ENCODE measurements at places on chromosomes 16 and 17. TPM values are rescaled to one million over a fixed set of nuclear protein-coding genes. Genes with fewer than 3 reads are reported as not detected.

DNA sequence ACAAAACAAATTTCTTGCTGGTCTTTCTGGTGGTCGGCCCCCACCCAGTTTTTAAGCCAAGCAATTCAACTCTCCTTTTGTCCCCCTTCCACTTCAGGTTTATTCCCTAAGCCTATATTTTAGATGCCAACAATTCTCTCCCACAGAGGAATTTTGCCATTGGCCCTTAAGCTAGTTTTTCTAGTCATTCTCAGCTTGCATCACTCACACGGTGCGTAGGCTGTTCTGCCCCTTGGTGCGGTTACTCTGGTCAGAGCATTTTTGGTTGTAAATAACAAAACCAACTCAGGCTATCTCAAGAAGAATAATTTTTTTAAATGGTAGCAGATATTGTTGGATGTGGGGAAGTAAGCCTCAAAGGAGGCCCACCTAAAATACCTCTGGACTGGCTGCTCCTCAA lies 33.7 kb upstream of the DYNLL2 start:
- no peak overlapping the region for H3K4me3 ChIP-seq
- H3K4me1 ChIP-seq = peaks cover 7% of the 10 kb centered on the region
- DNase-seq = no peak
- H3K27me3 ChIP-seq = peaks cover 6% of the 10 kb centered on the region

- no peak for DNase-seq
- no peak overlapping the region for H3K27ac ChIP-seq
- peaks cover 6% of the 10 kb centered on the region for H3K27me3 ChIP-seq
- H3K4me3 ChIP-seq = no peak overlapping the region
- peaks cover 4% of the 10 kb centered on the region for H3K36me3 ChIP-seq
Observed at GRCh38 chr16:14337303-14338191, 266.4 kb downstream of the MRTFB start.

- H3K4me1 ChIP-seq = no peaks in the 10 kb centered on the region
- H3K27me3 ChIP-seq = no peaks in the 10 kb centered on the region
- peaks cover 6% of the 10 kb centered on the region for H3K36me3 ChIP-seq
- no peak overlapping the region for H3K27ac ChIP-seq
Observed at GRCh38 chr16:87264634-87265033, 52.6 kb downstream of the C16orf95 start.

GRCh38 chr16:20850981-20851380 lies 44.7 kb downstream of the REXO5 start:
- no peaks in the 10 kb centered on the region for H3K4me1 ChIP-seq
- H3K36me3 ChIP-seq = peaks cover 6% of the 10 kb centered on the region
- H3K4me3 ChIP-seq = no peak overlapping the region
- H3K27ac ChIP-seq = no peak overlapping the region

- no peaks in the 10 kb centered on the region for H3K4me1 ChIP-seq
- DNase-seq = no peak
- H3K27ac ChIP-seq = no peak overlapping the region
- H3K36me3 ChIP-seq = no peaks in the 10 kb centered on the region
Observed at GRCh38 chr17:74446551-74447500, 14.9 kb downstream of the GPRC5C start.

- H3K4me3 ChIP-seq = no peak overlapping the region
- H3K4me1 ChIP-seq = no peaks in the 10 kb centered on the region
- H3K27me3 ChIP-seq = peaks cover 22% of the 10 kb centered on the region
- H3K36me3 ChIP-seq = no peaks in the 10 kb centered on the region
Observed at GRCh38 chr16:71344315-71344905, 14.1 kb upstream of the CALB2 start.

- H3K36me3 ChIP-seq = no peaks in the 10 kb centered on the region
- no peak overlapping the region for H3K4me3 ChIP-seq
- no peaks in the 10 kb centered on the region for H3K27me3 ChIP-seq
- no peak for DNase-seq
Observed at GRCh38 chr17:82794781-82795482, 43.1 kb downstream of the TBCD start.

DNA sequence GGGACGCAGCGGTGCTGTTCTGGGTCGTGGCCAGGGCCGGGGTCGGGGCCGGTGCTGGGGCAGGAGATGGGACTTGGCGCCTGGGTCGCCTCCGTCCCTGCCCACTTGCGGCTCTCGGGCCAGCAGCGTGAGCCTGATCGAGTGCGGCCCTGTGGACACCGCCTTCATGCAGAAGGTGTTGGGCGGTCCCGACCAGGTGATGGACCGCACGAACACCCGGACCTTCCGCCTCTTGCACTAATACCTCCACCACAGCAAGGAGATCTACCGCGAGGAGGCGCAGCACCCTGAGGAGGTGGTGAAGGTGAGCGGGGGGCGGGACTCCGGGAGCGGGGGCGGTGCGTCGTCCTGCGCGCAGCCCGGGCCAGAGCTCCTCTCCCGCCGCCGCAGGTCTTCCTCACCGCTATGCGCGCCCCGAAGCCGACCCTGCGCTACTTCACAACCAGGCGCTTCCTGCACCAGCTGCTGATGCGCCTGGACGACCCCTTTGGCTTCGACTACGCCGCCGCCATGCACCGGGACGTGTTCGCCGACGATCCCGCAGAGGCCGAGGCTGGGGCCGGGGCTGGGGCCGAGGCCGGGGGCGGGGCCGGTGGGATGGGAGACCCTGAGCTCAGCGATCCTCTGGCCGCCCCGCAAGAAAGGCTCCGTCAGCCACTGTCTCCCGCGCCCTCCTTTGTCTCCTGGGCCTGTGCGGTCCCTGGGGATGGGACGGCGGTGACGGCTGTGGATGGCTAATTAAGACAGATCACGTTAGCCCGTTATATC lies 4.5 kb upstream of the HSD17B1 start:
- H3K27me3 ChIP-seq = no peaks in the 10 kb centered on the region
- H3K27ac ChIP-seq = no peak overlapping the region
- H3K4me1 ChIP-seq = peaks cover 32% of the 10 kb centered on the region

GRCh38 chr17:1606352-1606985 lies 22.2 kb downstream of the SLC43A2 start:
- H3K4me1 ChIP-seq = peaks cover 7% of the 10 kb centered on the region
- DNase-seq = no peak
- no peak overlapping the region for H3K27ac ChIP-seq
- no peaks in the 10 kb centered on the region for H3K27me3 ChIP-seq
- H3K36me3 ChIP-seq = peaks cover 4% of the 10 kb centered on the region
- H3K4me3 ChIP-seq = no peak overlapping the region

GRCh38 chr16:87176735-87177134 lies 140.5 kb downstream of the C16orf95 start:
- H3K4me1 ChIP-seq = no peaks in the 10 kb centered on the region
- H3K27me3 ChIP-seq = peaks cover 27% of the 10 kb centered on the region
- no peaks in the 10 kb centered on the region for H3K36me3 ChIP-seq
- H3K4me3 ChIP-seq = no peak overlapping the region
- no peak overlapping the region for H3K27ac ChIP-seq

DNA sequence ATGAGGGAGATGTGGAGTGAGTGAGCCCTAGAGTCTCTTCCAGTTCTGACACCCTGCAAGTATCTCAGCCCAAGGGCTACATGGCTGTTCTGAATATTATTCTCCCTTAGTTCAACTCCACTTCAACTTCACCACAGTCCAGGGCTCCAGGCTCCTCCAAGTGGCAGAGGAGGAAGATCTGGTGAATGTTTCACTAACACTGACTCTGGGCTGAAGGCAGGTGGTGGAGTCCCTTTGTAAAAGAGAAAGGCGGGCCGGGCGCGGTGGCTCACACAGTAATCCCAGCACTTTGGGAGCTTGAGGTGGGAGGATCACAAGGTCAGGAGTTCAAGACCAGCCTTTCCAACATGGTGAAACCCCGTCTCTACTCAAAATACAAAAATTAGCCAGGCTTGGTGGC lies 13.6 kb downstream of the CCDC92B start:
- no peak overlapping the region for H3K4me3 ChIP-seq
- no peaks in the 10 kb centered on the region for H3K4me1 ChIP-seq

- no peaks in the 10 kb centered on the region for H3K4me1 ChIP-seq
- no peak overlapping the region for H3K27ac ChIP-seq
- no peak for DNase-seq
- H3K27me3 ChIP-seq = no peaks in the 10 kb centered on the region
Observed at GRCh38 chr16:76913046-76913445, 277.9 kb upstream of the MON1B start.

- DNase-seq = no peak
- H3K4me3 ChIP-seq = no peak overlapping the region
- no peaks in the 10 kb centered on the region for H3K27me3 ChIP-seq
- H3K27ac ChIP-seq = peak overlapping the region; percentile 88
- peaks cover 2% of the 10 kb centered on the region for H3K36me3 ChIP-seq
Observed at GRCh38 chr17:80696456-80696855, 151.8 kb downstream of the RPTOR start.

- DNase-seq = no peak
- no peak overlapping the region for H3K4me3 ChIP-seq
- H3K4me1 ChIP-seq = no peaks in the 10 kb centered on the region
- peaks cover 56% of the 10 kb centered on the region for H3K27me3 ChIP-seq
- H3K36me3 ChIP-seq = no peaks in the 10 kb centered on the region
Observed at GRCh38 chr16:50956637-50957036, 194.4 kb downstream of the SALL1 start.

DNA sequence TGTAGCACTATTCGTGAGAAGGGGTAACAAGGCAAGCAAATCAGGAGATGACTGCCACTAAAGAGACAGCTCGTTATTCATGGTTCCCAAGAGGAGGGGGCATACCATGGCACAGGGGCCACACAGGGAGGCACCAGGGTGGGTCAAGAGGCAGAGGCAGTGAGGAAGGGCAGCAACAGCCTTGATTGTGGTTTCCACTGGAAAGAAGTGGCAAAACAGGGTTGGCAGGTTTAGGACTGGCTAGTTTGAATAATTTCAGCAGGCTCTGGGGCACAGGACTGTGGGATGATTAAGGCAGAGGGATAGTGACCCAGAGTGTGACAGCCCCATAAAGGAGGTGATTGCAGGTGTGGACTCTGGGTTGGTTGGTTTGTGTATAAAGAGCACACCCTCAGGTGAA lies 188.9 kb downstream of the CBLN1 start:
- no peaks in the 10 kb centered on the region for H3K36me3 ChIP-seq
- no peaks in the 10 kb centered on the region for H3K4me1 ChIP-seq
- H3K27me3 ChIP-seq = no peaks in the 10 kb centered on the region
- no peak overlapping the region for H3K27ac ChIP-seq
- no peak for DNase-seq

DNA sequence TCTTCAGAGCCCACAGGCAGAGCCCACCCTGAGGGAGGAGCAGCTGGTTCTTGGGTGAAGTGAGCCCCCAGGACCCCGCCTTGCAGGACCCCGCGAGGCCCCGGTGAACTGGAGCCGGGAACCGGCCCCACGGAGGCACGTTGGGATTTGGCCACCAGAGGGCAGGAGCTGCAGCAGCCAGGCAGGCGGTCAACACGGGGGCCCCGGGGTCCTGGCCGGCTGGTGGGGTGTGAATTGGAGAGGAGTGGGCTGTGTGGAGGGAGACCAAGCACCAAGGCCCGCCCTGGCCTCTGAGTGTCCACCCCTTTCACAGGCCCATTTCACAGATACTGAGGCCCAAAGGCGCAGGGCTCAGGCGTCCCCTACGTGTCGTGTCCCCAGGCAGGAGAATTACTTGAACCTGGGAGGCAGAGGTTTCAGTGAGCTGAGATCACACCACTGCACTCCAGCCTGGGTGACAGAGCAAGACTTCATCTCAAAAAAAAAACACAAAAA lies 2.2 kb downstream of the DPEP1 start:
- no peak overlapping the region for H3K4me3 ChIP-seq
- H3K27me3 ChIP-seq = no peaks in the 10 kb centered on the region
- peak; percentile 55 for DNase-seq
- peak overlapping the region; percentile 3 for H3K27ac ChIP-seq
- H3K36me3 ChIP-seq = no peaks in the 10 kb centered on the region

DNA sequence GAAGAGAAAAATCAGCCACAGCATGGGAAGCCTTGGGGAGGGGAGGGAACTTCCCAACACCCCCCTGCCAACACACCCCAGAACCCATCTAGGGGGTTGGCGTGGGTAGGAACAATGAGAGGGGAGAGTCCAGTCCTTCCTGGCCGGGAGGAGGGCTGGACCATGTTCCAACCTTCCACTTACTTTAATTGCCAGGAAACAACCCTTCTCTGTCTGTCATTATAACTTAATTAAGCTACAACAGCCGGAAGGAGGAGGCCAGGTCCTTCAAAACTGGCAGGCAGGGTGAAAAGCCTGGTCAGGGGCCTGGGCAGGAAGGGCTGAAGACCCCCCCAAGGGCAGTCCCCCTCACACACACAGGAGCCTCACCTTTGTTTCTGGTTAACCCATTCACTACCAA lies 447.0 kb downstream of the SOX9 start:
- no peak overlapping the region for H3K27ac ChIP-seq
- no peak for DNase-seq
- H3K27me3 ChIP-seq = peaks cover 23% of the 10 kb centered on the region
- H3K4me3 ChIP-seq = no peak overlapping the region

DNA sequence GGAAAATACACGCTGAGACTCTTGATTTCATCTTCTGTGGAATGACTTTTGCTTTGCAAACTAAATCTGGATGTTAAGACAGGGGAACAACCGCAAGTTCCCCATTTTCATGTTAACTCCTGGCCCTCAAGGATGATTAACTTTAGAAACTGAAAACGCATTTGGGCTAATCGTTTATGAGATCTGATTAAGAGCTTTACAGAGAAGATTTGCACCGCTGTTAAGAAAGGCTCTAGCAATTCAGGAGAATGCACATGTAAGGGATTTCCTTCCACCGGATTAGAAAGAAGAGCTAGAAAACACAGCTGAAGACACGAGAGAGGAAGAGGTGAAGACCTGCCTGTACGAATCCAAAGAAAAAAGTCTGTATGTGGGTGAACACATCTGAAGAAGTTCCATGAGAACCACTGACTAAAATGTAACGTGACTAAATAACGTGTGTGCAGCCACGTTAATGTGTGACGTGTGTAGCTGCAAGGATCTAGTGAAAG lies 106.4 kb downstream of the YPEL2 start:
- H3K4me3 ChIP-seq = no peak overlapping the region
- no peaks in the 10 kb centered on the region for H3K27me3 ChIP-seq
- no peaks in the 10 kb centered on the region for H3K36me3 ChIP-seq
- no peak for DNase-seq
- H3K27ac ChIP-seq = peak overlapping the region; percentile 3

DNA sequence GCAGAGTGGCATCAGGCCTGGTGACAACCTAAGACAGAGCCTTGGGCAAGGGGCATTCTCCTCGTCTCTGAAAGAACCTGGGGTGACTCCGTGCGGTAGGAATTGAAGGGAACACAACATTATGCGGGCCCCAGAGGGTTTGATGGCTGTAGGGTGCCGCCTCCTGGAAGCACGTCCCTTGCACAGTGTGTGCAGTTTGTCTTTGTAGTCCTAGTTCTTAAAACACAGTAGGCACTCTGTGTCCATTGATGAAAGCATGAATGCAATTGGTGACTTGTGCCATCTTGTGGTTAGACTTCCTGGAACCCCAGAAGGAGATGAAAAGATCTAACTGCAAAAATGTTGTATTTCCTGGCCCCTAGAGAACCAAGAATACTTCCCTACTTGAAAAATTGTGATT lies 279.8 kb downstream of the UTP18 start:
- peak; percentile 9 for DNase-seq
- H3K36me3 ChIP-seq = no peaks in the 10 kb centered on the region
- H3K27me3 ChIP-seq = no peaks in the 10 kb centered on the region
- H3K27ac ChIP-seq = peak overlapping the region; percentile 33
- H3K4me3 ChIP-seq = no peak overlapping the region
- peaks cover 5% of the 10 kb centered on the region for H3K4me1 ChIP-seq

C16orf89 gene
- not detected for polyA plus RNA-seq

TBC1D3B gene
- not detected for polyA plus RNA-seq

LHX1 gene
- not detected for polyA plus RNA-seq

PGP gene
- 11.6 TPM for polyA plus RNA-seq

DNAJA3 gene
- 45.2 TPM for polyA plus RNA-seq

ZNF785 gene
- polyA plus RNA-seq = 3.4 TPM

TOM1L1 gene
- polyA plus RNA-seq = not detected

NPIPA2 gene
- polyA plus RNA-seq = not detected
